CD8-positive, alpha-beta memory T cell (primary cell): ENCODE measurements at places on chromosomes 2 and 18. TPM values are rescaled to one million over a fixed set of nuclear protein-coding genes. Genes with fewer than 3 reads are reported as not detected.

GRCh38 chr2:95670167-95670566 is 78.4 kb downstream of the TRIM43 start:
- no peak for DNase-seq

- no peak for DNase-seq
Observed at GRCh38 chr2:96684883-96685576, 42.5 kb downstream of the FER1L5 start.

DNA sequence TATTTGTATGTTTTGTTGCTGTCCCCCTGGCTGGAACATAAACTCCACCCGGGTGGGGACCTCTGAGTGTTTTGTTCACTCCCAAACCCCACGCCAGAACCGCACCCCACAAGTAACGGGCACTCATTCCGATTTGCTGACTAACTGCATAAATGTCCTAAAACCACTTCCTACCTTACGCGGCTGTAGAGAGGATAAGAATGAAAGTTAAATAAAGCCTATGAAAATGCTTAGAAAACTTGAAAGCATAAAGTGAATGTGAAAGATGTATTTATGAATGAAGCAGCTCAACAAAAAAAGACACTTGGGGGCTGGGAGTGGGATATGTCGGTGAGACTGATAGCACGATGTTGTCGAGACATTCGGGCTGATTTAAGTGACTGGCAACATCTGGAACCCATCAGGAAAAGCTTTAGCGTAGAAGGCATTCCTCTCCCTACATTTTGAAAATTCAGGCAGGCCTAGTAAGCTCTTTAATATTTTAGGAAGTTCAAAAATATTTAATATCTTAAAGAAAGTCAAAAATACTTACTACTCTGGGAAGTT is 206.7 kb downstream of the SH3RF3 start:
- no peak for DNase-seq

DNA sequence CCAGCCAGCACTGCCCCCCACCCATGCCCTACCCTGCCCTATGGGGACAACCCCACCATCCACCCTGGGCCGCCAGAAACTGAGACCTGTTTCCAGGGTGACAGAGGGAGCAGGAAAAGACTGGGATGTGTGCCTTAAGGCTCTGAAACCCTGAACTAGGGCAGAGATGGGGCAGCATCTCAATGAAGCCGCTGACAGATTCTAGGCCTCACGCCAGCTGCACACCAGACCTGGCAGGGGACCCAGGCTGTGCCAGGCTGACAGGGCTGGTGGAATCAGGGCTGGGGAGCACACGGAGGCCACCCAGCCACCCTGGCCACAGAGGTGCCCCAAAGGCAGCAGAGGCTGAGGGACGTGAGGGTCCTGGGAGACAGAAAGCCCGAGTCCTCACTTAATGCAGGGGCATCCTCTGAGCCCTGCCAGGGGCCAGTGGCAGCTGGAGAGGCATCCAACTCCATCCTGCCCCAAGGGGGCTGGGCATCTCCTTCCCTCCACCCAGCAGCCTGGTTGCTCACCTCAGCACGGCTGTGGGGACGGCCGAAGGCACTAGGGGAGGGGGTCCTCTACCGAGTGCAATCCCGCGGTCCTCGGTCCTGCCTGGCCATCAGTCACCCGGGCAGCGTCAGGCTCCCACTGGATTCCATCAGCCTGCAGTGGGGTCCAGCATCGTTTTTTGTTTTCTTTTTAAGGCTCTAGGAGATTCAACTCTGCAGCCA is 169.2 kb downstream of the ZFP36L2 start:
- DNase-seq = no peak

- DNase-seq = no peak
Observed at GRCh38 chr2:64189167-64189566, 44.9 kb upstream of the PELI1 start.

- DNase-seq = no peak
Observed at GRCh38 chr18:46276748-46277147, 172.6 kb downstream of the HAUS1 start.

- no peak for DNase-seq
Observed at GRCh38 chr18:51168026-51168742, 29.3 kb downstream of the MEX3C start.

- DNase-seq = no peak
Observed at GRCh38 chr2:81648370-81648769, 1343.8 kb upstream of the LRRTM1 start.

DNA sequence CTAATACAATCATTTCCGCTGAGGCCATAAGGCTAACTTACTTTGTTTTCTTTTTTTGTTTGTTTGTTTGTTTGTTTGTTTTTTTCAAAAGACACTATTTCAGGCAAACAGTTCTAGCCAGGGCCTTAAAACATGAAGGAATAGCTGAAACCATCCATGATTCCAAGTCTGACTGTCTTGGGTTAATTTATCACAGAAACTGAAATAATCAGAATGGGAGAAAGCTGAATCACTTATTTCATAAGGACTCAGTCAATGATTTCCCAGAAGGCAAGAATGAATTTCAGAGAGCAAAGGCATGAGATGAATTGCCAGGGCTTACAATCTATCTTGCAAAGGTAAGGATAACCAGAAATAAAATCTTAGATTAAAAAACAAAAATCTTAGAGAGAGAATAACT is 1315.1 kb downstream of the SUCLG1 start:
- no peak for DNase-seq

GRCh38 chr2:237874585-237875161 is 15.2 kb downstream of the RAMP1 start:
- no peak for DNase-seq

DNA sequence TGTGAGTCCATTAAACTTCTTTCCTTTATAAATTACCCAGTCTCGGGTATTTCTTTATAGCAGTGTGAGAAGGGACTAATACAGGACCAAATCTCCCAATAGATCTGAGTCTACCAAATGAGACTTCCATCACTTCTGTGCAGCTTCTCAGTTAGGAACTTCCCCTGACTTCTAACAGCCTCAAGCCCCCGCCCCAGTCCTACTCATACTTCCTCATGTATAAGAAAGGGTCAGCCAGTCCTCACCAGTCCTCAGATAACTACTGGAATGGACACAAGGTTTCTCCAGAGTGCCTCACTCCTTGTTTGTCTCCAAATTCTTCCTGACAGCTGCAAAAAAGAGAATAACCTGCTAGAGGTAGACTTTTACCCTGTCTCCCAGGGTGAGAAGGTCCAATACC is 19.5 kb downstream of the TTC32 start:
- DNase-seq = no peak

DNA sequence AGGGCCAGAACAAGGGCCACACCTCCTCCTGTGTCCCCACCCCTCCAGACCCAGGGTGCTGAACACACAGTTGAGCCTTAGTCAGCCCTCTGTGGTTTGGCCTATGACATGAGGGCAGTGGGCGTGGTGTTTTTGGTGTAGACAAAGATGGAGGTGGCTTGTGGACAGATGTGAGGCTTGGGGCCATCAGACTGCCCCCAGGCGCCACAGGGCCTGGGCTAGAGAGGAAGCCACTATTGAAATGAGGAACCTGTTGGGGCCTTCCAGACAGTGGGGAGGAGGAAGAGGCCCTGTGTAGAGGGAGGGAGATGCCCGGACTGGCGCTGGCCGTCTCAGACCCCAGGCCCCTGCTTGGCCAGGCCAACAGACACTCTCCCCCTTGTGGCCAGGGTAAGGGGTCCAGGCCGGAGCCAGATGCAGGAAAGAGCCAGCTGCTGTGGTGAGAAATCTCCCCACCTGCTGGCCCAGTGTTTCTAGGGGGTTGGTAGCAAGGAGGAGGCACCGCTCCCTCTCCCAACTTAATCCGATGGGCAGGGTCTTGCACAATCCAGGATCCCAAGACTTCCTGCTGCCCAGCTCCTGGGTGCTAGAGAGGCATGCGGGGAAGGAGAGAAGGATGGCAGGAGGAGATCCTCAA is 53.8 kb downstream of the SMAD7 start:
- no peak for DNase-seq

The HOXD13 gene
- not detected for total RNA-seq

The ADAM23 gene
- total RNA-seq = 0.98 TPM

The CLK1 gene
- total RNA-seq = 114 TPM

The CDC42EP3 gene
- 37.1 TPM for total RNA-seq

The DHRS9 gene
- 0.37 TPM for total RNA-seq
